Mucosa of descending colon (tissue), 3 donors: ENCODE measurements at places on chromosomes 3 and 15. TPM values are rescaled to one million over a fixed set of nuclear protein-coding genes. Genes with fewer than 3 reads are reported as not detected.

- DNase-seq = no peak
Observed at GRCh38 chr15:27084844-27085243, 113.9 kb downstream of the GABRG3 start.

GRCh38 chr3:11317300-11317699 is 45.1 kb downstream of the ATG7 start:
- no peak for DNase-seq

- no peak for DNase-seq
Observed at GRCh38 chr3:129004639-129005295, 3.7 kb downstream of the EFCC1 start.

- DNase-seq = no peak
Observed at GRCh38 chr3:154972951-154973350, 107.2 kb upstream of the MME start.

- no peak for DNase-seq
Observed at GRCh38 chr3:10505791-10506585, 602 bp upstream of the ATP2B2 start.

- DNase-seq = no peak
Observed at GRCh38 chr3:142896201-142896755, 7.4 kb upstream of the PCOLCE2 start.

DNA sequence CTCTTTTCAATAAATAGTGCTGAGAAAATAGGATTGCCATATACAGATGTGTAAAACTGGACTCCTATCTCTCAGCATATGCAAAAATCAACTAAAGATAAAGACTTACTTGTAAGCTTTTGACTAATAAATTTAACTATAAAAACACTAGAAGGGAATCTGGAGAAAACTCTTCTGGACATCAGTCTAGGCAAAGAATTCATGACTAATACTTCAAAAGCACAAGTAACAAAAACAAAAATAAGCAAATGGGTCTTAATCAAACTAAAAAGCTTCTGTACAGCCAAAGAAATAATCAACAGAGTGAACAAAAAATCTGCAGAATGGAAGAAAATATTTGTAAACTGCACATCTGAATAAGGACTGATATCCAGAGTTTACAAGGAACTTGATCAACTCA is 1122.2 kb downstream of the TBL1XR1 start:
- no peak for DNase-seq

DNA sequence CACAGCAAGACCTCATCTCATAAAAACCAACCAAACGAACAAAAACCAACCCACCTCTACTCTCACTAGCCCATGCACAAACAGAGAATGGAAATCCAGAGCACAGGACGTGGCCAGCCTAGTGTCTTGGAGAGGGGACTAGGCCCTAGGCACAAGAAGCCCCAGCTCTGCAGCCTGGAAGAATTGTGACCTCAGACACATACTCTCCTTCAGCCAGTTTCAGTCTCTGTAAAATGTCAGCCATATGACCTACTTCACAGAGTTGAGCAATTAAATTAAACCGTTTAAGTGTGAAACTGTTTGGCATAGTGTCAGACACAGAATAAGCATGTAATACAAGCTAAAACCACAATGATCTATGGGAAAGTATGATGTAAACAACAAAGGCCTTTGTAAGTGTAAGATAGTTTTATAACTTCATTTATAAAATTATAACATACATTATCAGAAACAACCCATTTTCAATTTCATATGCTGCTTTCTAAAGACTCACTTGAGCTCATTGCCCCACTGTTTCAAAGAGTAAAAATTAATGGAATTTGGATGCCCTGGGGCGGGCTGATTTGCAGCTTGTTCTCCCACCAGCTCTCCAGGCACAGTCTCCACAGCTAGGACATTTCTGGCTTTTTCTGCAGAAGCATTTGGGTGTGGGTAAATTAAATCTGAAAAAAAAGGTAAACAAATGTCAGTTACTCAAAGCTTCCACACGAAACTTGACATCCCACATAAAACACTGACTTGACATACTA is 32.9 kb downstream of the TBC1D2B start:
- no peak for DNase-seq

GRCh38 chr15:33107950-33108349 is 86.6 kb downstream of the FMN1 start:
- DNase-seq = no peak

GRCh38 chr3:190456770-190457169 is 7.1 kb upstream of the TMEM207 start:
- no peak for DNase-seq

- no peak for DNase-seq
Observed at GRCh38 chr15:31065824-31066223, 35.7 kb downstream of the TRPM1 start.

GRCh38 chr3:43389388-43390254 is 103.3 kb downstream of the SNRK start:
- peak; percentile 46 for DNase-seq

- no peak for DNase-seq
Observed at GRCh38 chr3:59443618-59444293, 393.9 kb upstream of the CFAP20DC start.

DNA sequence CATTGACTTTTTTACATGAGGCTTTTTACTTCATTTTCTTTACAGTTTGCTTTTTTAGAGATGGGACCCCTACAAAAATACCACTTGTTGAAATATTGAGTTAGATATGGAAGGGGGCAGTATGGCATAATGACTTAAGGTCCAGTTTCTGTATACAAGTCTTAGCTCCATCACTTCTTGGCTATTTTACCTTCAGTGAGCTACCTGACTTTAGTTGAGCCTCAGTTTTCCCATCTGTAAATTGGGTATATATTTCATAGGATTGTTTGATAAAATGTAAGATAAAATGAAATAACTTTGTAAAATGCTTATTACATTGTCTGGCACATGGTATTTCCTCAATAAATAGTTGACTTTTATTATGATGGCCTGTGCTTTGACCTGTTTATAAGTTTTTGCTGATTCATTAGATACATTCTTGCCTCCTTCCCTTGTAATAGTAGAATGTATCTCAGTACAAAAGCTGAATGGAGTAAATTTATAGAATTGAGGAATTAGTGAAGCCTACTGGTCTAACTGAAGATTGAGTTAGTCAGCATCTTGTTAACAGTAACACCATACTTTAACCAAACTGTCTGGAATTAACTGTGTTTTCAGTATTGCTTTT is 27.6 kb downstream of the TBC1D23 start:
- no peak for DNase-seq

GRCh38 chr15:51752888-51753287 is 1.5 kb downstream of the TMOD2 start:
- no peak for DNase-seq

- DNase-seq = no peak
Observed at GRCh38 chr15:66830358-66830757, 128.3 kb downstream of the SMAD6 start.

- no peak for DNase-seq
Observed at GRCh38 chr15:31330836-31331235, 4.2 kb downstream of the KLF13 start.

GRCh38 chr3:124592658-124593441 is 137.4 kb upstream of the UMPS start:
- DNase-seq = peak; percentile 49

DNA sequence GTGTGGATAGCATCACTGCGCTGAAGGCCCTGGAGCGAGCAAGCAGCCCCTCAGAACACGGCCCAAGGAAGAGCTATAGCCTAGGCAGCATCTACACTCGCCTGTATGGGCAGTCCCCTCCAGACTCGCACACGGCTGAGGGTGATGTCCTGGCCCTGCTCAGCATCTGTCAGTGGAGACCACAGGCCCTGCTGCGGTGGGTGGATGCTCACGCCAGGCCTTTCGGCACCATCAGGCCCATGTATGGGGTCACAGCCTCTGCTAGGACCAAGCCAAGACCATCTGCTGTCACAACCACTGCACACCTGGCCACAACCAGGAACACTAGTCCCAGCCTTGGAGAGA is 20.5 kb downstream of the ATRIP start:
- no peak for DNase-seq

DNA sequence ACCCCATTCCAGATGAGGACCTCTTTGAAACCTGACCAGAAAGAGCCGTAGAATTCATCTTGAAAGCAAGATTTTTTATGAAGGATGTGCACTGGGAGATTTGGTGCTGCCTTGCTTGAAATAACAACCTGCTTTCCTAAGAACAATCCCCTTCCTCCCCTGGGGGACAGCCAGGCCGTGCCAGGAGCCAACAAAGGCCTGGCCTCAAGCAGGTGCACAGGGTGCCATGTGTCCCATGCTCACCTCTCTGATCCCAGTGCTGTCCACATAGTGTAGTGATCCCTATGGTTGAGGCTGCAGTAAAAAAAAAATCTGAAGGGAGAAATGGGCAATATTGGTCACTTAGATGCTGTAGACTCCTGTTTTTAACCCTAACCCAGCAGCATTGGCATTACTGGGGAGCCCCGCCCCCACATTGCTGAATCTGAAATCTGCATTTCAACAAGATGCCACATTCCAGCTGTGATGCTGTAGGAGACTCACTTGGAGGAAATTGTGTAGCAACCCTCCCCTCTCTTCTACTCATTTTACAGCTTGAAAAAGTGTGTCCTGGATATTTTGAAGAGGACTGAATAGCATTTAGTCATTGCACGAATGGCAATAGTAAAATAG is 171.2 kb downstream of the APBA2 start:
- DNase-seq = no peak

DNA sequence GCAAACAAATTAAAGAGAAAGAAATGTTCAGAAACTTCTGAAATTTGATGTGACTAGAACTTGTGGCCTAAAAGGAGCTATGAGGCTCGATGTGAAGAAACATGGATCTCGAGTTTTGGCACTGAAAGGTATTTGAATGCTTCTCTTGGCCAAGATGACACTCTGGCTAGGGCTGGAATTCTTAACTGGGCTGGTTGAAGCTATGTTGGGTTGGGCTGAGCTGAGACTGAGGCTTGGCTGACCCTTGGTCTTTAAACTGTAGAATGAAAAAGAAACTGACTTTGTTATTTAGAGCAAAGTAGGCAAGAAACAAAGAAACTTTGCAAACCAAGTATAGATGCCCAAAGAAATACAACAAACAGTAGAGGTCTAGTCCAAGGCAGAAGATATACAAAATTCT is 28.1 kb upstream of the CLDN16 start:
- DNase-seq = no peak

GRCh38 chr3:45579251-45579650 is 15.3 kb upstream of the LIMD1 start:
- no peak for DNase-seq

- DNase-seq = no peak
Observed at GRCh38 chr3:177263615-177264368, 66.5 kb upstream of the TBL1XR1 start.

DNA sequence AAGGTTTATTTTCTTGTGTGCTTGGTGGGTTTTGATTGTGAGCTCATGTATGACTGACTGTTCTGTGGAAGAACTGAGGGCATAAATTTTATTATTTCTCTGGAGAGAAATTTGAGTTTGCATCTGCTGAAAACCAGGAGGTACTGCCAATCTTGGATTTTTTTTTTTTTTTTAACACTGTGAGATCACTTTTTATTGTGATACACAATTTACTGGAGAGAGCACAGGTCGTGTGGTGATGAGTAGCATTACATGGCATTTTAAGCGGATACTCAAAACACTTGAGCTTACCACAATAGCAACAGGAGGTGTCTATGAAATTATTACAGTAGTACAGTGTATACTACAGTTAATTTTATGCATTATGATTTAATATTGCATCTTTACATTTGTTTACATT is 237.4 kb downstream of the MFSD1 start:
- no peak for DNase-seq

GRCh38 chr3:134606033-134607025 is 44.5 kb downstream of the KY start:
- DNase-seq = no peak

DNA sequence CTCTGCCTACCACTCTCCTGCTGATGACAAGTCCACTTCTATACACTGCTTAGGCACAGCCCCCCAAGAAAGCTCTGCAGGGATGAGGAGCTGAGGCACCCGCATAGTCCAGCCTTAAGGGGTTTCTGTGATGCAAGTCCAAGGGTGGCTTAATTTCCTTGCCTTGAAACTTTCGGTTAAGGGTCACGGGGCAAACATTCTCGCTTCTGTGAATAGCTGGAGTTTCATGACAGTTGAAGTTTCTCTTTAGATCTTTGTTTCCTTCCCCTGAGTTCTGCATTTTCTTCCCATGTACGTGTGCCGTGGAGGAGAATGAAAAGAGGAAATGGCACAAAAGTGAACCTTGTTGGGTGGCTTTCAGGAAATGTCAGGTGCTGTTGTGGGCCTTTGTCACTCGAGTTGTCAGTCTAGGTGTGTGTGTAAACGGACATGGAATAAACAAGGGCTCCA is 7.0 kb downstream of the GPR160 start:
- no peak for DNase-seq

DNA sequence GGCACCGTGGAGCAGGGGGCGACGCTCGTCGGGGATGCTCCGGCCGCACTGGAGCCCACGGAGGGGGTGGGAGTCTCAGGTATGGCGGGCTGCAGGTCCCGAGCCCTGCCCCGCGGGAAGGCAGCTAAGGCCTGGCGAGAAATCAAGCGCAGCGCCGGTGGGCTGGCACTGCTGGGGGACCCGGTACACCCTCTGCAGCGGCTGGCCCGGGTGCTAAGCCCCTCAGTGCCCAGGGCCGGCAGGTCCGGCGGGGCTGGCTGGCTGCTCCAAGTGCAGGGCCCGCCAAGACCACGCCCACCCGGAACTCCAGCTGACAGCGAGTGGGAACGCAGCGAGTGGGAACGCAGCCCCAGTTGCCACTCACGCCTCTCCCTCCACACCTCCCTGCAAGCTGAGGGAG is 676.4 kb downstream of the SI start:
- DNase-seq = no peak

DNA sequence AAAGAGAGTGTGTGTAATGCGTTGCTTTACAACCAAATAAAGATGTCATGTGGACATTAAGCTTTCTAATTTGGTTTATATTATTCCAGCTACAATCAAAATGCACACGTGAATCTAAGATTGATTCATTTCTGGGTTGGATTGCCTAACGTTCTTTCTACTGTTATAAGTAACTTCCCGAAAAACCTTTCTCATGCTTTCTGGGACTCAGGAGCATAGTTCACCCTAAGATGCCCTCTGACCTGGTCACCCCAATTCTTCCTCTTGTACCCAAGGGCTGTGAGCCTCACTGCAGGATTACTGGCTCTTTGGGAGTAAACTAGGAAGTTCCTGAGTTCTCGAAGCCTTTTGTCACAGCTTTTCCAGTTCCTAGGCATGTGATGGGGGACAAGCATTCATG is 12.7 kb upstream of the LMCD1 start:
- DNase-seq = no peak

GRCh38 chr3:172288651-172289050 is 159.6 kb downstream of the GHSR start:
- no peak for DNase-seq

DNA sequence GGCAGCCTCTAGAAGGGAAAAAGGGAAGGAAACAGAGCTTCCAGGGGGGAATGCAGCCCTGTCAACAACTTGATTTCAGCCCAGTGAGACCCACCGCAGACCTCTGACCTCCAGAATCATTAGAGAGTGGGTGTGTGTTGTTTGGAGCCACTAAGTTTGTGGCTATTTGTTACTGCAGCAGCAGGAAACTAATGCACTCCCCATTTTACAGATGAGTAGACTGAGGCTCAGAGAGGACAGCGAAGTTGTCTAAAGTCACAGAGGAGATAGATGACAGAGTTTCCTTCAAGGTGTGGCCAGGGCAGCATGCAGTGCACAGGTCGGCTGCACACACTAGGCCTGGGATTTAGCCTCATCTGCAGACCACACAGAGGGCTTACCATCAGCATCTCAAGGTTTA is 81.8 kb upstream of the ALDH1L1 start:
- no peak for DNase-seq

The SCN11A gene
- 2.1 TPM for total RNA-seq

The IL1RAP gene
- 5.2 TPM for total RNA-seq

The FBXW12 gene
- not detected for total RNA-seq

The ISLR gene
- total RNA-seq = 7.4 TPM

The ERC2 gene
- total RNA-seq = 0.43 TPM

The PRTG gene
- 2.0 TPM for total RNA-seq

The ARHGEF26 gene
- total RNA-seq = 3.0 TPM
